SJCRH30 (cell line): ENCODE measurements at places on chromosomes 7 and 10. TPM values are rescaled to one million over a fixed set of nuclear protein-coding genes. Genes with fewer than 3 reads are reported as not detected.

The JMJD1C gene
- 93.6 and 112 TPM in 2 replicates for total RNA-seq

GRCh38 chr7:1558181-1558811 lies 2.3 kb upstream of the TMEM184A start:
- DNase-seq, result no peak

The GDF2 gene
- not detected in 2 replicates for total RNA-seq

The GIMAP7 gene
- not detected in 2 replicates for total RNA-seq

DNA sequence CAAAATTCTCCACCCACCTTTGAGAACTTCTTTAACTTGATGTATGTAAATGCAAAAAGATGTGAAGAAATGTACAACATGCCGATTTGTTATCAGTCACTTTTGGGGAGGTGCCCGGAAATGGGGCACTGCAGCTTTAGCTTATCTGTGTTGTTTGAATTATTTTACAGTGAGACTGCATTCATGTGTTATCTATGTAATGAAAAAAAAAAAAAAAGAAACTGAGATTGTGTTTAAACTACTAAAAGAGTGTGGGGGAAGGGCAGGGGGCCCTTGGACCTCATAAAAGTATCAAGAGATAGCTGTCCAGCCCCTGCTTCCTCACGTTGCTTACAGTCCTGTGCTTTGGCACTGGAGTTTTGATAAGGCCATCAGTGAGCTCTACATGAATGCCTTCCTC lies 259.4 kb downstream of the STK31 start:
- no peak for DNase-seq
